ENCODE measurements at places on chromosomes 12 and 14. TPM values are rescaled to one million over a fixed set of nuclear protein-coding genes. Genes with fewer than 3 reads are reported as not detected.

The MYO1H gene
- not detected for total RNA-seq

The POTEM gene
- not detected for total RNA-seq

The NKX2-1 gene
- not detected for total RNA-seq

The EXOC5 gene
- 66.0 TPM for total RNA-seq

The LRP1-AS gene
- total RNA-seq: not detected

The PIWIL1 gene
- not detected for total RNA-seq

The GPR135 gene
- total RNA-seq: 0.89 TPM

The TMEM229B gene
- 12.2 TPM for total RNA-seq

The C12orf50 gene
- 0.10 TPM for total RNA-seq

The RAN gene
- 890 TPM for total RNA-seq

The GLS2 gene
- 1.7 TPM for total RNA-seq

The GOLGA5 gene
- 18.3 TPM for total RNA-seq

The TSPAN8 gene
- total RNA-seq: not detected

The ITGA5 gene
- 97.7 TPM for total RNA-seq

The PIANP gene
- total RNA-seq: not detected

The AP5M1 gene
- 45.6 TPM for total RNA-seq

The MLEC gene
- total RNA-seq: 70.6 TPM

The AKAP6 gene
- total RNA-seq: 0.60 TPM

The ZNF385A gene
- total RNA-seq: 0.35 TPM

The SERPINA12 gene
- not detected for total RNA-seq

The CLEC2A gene
- not detected for total RNA-seq

The ALG10B gene
- 13.4 TPM for total RNA-seq

The SLCO1B3 gene
- total RNA-seq: not detected

The STAC3 gene
- total RNA-seq: 3.5 TPM
